CD4-positive, alpha-beta T cell treated with Interleukin-10 for 1 hour (primary cell): ENCODE measurements at places on chromosomes 1 and 21.
A peak's percentile ranks its signal among the peaks of the same experiment; 100 is the strongest.

- no peak for DNase-seq
Measured at GRCh38 chr1:27912429-27912828, 22.4 kb upstream of the SMPDL3B start.

DNA sequence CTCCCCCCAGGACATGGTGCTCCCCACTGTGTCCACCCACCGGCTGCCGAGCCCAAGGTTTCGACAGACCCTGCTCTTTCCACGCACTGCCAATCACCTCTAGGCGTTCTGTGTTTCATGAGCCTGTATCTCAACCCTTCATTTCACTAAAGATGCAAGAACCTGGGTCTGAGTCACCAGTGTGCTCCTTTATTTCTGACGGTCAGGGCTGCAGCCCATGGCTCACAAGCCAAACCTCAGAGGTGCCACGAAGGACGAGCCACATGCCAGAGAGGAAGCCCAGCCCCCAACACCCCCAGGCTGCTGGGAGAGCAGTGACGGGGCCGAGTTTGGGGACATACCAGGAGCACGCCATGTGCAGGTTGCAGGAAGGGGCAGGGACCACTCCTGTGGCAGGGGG, 79.2 kb upstream of the ARHGEF16 start:
- DNase-seq: no peak

DNA sequence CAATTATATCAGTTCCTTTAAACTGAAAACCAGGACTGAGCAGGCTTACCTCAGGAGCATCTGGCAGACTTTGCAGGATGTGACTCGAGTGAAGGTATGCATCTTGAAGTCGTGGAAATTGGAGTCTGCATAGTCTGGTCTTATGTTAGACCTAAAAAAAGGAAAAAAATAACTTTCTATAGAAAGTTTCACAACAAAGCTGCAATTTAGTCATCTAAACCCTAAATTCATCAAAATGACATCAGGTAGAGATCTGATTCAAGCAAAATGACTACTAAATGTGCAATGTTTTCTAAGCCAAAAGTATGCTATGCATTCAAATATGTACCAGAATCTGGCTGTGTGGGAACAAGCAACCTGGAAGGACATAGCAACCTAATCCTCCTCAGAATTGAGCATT, 260.1 kb downstream of the VAV3 start:
- no peak for DNase-seq

DNA sequence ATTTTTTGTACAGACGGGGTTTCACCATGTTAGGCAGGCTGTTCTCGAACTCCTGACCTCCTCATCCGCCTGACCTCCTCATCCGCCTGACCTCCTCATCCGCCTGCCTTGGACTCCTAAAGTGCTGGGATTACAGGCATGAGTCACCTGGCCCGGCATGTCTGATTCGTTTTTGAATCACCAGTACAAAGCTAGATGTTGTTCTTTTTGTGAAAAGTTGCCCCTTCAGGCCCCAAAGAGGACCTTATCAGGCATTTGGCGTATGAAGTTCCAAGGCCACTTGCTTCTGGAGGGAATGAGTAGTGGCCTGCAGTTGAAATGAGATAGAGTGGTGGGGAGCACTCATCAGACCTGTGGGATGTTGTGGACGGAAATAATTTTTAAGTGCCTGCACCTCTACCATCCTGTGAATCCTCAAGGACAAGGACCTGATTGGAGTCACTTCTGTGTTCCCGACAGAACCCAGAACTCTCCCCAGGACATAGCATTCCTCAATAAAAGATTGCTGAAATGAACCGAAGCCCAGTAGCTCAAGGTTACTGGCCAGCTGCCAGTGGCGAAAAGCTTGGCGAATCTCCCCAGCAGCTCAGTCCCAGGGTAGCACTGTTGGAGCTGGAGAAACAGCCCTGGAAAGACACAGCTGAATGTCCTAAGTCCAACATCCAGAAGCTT, 50.1 kb downstream of the NDUFS5 start:
- no peak for DNase-seq

GRCh38 chr1:902802-903201, 20.9 kb upstream of the SAMD11 start:
- DNase-seq: no peak

- no peak for DNase-seq
Measured at GRCh38 chr1:41670217-41670957, 185.9 kb upstream of the EDN2 start.

GRCh38 chr21:38208118-38208517, 48.7 kb upstream of the KCNJ15 start:
- DNase-seq: no peak

DNA sequence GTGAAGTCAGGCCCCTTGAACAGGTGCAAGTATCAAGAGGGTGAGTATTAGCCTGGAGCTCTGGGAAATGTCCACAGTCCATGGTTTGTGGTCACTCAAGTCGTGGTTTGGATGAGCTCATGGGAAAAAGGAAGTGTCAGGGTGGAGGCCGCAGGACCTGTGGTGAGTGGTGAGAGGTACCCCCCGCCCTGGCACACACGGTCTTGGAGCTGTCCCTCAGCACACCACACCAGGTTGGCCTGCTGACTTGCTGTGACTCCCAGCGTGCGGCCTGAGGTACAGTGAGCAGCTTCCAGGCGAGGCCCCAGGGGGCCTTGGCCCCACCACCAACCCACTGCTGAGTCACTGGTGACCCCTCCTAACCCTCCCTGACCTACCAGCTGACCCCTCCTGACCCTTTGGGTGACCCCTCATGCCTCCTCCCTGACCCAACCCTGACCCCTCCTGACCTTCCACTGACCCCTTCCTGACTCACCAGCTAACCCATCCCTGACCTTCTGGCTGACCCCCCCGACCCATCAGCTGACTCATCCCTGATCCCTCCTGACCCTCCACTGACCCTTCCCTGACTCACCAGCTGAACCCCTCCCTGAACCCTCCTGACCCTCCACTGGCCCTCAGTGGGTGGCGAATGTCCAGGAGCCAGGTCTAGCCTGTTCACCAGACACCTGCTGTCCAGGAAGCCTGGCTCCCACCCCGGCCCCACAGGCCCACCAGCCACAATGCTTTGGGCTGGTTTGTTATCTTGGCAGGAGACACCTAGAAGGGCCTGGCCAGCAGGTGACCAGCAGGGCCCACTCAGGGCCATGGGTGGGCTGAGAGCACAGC, 34.8 kb upstream of the RNF187 start:
- no peak for DNase-seq

DNA sequence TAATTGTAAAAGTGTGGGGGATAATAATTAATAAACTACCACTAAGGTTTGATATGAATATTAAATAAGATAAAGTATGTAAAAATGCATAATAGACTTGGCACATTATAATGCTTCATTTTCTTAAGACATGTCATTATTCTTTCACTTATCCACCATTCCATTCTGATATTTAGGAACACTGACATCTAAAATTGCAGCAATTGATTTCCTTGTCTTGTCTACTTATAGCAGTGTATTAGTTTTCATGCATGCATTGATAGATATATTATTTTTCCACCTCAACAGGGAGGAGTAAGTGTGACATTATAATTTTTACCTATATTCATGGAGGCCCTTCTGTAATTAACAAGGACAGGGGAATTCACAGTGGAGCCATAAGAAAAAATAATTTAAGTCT, 41.6 kb upstream of the RGS4 start:
- no peak for DNase-seq

DNA sequence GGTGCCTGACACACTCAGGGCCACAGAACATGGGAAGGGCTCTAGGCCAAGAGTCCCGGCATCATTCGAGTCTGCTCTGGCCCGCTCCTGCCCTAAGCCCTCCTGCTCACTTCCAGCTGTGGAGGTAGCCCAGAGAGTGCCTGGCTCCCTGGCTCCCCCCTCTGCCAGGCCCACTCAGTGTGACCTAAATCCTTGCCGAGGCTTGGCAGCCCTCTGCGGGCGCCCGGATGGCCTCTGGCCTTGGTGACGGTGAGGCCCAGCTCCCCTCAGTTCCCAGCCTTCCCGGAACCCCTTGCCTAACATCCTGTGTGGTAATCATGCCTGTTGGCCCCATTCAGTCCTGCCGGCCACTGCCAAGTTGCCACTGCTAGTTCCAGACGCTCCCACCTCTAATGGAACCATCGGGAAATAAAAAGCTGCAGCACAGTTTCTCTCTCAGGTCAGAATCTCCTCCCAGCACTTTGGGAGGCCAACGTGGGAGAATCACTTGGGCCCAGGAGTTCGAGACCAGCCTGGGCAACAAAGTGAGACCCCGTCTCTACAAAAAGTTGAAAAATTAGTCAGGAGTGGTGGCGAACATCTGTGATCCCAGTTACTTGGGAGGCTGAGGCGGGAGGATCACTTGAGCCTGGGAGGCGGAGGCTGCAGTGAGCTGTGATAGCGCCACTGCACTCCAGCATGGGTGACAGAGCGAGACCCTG, 1.2 kb upstream of the H6PD start:
- DNase-seq: peak; percentile 14

GRCh38 chr1:77817368-77818209, 38.1 kb downstream of the MIGA1 start:
- DNase-seq: no peak

DNA sequence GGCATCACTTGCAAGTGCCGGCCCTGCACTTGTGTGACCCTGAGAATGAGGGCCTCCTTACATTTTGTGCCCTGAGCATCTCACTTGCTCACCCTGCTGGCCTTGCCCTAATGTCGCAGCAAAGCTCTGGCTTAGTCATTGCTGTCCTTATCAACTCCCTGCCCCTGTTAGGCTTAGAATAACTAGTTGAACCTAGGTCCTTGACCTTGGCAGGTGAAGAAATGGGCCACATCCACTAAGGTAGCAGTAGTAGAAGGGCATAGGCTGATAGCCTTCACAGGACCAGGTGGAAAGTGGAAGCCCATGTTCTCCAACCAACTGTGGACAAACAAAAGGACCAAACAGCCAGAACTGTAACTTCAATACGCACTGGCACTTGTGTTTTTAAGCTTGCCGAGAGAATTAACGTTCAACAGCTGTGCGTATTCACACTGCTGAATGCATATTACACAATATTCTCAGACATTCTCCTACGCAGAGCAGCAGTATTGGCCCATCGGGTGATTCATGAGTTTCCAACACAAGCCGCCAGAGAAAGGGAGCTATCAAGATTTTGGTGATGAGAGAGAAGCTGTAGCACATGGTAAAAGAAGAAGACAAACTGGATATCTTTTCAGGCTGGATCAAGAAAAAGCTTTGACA, 27.7 kb upstream of the PTGFRN start:
- DNase-seq: peak; percentile 23

GRCh38 chr1:99886841-99887240, 36.7 kb downstream of the AGL start:
- DNase-seq: no peak

DNA sequence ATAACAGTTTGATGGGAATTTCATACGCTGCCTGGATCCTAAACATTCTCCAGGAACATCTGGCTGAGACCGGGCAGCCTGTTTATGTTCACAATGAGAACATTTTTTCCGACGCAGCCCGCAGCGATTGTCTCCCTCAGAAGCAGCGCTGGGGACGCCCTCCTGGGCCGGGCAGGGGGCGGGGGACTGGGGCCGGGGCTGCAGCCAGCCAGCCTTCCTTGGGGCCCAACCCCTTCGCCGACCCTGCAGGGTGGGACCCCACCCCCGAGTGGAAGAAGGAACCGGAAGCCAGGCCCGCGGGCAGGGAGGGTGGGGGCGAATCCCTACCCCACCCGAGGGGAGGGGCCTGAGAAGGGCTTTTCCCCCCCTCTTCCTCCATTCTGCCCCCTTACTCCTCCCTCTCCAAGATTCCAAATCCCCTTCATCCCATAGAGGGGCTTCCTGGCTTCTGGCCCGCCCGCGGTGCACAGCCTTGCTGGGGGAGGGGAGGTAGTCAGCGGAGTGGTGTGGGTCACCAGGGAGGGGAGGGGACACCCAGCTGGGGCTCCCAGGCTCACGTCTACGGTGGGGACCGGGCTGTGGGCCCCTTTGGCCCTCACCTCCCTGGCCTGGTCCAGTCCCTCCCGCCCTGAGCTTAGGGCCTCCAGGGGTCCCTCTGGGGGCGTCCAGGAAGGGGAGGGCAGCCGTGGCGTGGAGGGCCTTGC, 60.6 kb downstream of the WNT9A start:
- peak; percentile 52 for DNase-seq

DNA sequence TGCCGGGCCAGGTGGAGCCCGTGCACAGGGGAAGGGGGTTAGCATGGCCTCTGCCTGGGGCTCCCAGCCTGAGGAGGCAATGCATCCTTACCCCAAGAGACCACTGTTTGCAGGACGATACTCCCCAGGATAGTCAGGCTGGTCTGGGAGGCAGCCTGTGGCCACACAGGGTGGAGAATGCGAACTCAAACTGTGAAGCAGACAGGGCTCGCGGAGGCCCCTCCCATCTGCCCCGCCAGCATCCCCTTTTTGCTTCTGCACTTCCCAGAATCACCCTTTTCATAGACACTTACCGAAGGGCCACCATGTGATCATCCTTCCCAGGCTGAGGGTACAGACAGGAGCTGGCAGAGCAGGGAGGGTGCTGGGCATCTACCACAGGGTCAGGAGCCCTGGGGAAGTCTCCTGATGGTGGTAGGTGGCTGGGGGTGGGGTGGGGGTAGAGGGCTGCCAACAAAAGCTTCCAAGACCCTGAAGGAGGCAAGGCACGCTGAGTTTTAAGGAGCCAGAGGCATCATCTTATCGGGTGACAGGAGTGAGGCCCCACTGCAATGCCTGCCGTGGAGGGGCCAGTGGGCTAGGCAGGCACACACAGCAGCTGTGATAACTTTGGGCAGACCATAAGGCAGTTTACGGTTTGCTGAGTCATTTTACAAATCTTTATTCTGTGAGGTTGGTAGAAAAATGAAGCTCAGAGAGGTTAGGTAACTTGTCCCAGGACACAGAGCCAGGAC, 31.3 kb upstream of the BTG2 start:
- DNase-seq: peak; percentile 34

DNA sequence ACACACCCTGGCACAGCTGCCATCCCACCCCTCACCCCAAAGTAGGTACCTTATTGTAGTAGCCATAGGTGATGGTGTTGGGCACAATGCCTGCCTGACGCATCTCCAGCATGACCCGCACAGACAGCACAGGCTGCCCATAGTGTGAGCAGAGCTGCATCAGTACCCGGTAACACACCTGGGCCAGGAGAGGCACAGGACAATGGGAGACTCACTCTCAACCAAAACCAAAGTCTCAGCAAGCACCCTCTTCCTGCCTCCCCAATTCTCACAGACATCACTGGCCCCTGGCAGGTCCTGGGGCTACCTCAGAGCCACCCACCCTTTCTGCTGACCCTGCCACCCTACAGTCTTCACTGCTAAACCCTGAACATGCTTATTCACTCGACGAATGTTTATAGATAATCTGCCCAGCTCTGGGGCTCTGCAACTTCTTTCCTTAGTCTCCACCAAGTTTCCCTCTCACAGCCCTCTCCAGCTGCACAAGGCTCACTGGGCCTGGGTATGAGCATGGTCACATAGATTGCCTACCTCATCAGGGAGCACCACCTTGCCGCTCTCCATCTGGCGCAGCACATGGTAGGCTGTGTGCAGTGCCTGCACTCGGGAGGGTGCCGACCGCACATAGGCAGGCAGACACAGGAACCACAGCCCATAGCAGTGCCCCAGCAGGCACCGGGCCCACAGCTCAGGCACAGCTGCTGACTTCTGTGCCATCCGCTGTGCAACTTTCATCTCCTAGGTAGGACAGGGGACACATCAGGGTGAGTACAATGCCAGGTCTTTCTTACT, 10.3 kb downstream of the DENND4B start:
- no peak for DNase-seq
